ENCODE measurements at places on chromosomes 12 and 14.
A peak's percentile ranks its signal among the peaks of the same experiment; 100 is the strongest.

- DNase-seq, result peak; percentile 5
Observed at GRCh38 chr12:112716099-112717093, 75.2 kb upstream of the RPH3A start.

- no peak for DNase-seq
Observed at GRCh38 chr12:27361372-27361771, 28.7 kb downstream of the BMAL2 start.

- DNase-seq, result no peak
Observed at GRCh38 chr14:49017447-49017846, 568.7 kb downstream of the RPS29 start.

DNA sequence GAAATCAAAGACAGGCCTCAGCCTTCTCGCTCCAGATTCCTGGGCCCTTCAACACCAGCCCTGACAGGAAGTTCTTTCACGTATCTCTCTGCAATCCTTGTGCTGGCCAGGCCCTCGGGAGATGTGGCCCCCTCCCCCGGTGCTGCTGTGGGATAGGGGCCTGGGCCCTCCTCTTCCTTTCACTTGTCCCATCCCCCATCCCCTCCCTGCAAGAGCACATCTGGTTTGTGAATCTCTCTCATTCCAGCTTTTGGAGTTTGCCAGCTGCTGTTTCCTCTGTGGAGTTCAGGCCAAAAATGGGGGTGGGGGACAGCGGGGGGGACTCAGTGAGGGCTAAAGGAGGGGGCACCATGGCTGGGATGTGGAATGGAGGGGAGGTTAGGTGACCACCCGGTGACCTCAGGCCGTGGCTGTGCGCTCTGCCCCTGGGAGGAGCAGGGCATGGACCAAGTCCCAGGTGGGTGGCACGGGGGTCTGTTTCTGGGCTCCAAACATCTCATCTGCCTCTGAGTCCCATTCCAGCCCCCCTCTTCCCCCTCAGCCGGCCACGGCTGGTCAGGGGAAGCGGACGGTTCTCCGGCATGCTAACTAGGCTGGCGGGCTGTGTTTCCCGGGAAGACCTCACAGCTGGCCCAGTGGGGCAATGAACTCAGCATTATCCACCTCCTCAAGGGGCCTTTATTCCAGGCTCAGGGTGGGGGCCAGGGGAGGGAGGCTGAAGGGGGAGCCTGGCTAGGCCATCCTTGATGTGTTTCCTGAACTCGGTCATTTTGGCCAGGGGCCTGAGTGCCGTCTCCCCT lies 7.4 kb downstream of the LRP1 start:
- no peak for DNase-seq

DNA sequence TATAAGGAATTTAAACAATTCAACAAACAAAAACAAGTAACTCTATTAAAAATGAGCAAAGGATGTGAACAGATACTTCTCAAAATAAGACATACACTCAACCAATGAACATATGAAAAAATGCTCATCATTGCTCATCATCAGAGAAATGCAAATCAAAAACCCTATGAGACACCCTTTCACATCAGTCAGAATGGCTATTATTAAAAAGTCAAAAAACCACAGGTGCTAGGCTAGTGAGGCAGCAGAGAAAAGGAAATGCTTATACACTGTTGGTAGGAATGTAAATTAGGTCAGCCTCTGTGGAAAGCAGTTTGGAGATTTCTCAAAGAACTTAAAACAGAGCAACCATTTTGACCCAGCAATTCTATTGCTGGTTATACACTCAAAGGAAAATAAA lies 52.0 kb downstream of the NAV3 start:
- no peak for DNase-seq

DNA sequence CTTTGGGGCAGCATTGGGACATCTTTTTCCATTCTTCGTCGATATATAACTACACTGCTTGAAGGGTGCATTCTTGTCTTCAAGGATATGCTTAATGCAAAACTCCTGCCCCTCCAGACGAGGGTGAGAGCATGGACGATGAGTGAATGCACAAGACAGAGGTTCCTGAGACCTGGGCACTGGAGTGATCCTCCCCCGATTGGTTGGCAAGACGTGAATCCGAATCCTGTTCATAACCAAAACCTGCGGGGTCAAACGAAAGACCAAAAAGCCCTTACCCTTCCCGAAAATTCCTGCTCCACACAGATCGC lies 684 bp downstream of the KANSL2 start:
- DNase-seq, result no peak

- DNase-seq, result no peak
Observed at GRCh38 chr12:32402946-32403345, 3.6 kb downstream of the FGD4 start.

DNA sequence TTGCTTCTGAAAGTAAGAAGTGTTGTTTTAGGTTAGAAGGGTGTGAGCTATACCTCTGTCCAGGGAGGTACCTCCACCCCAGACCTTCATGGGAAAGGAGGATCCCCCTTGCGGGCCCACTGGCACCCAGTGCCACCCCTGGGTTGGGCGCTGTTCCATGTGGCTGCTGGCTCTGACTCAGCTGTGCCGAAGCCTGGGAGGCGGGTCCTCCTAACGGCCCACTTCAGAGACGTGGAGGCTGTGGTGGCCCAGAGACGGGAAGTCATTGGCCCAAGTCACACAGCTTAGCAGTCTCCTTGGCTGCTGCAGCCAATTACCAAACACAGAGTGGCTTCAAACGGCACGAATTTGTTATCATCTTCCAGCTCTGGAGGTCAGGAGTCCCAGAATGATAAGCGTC lies 10.2 kb downstream of the RFLNA start:
- DNase-seq, result no peak

DNA sequence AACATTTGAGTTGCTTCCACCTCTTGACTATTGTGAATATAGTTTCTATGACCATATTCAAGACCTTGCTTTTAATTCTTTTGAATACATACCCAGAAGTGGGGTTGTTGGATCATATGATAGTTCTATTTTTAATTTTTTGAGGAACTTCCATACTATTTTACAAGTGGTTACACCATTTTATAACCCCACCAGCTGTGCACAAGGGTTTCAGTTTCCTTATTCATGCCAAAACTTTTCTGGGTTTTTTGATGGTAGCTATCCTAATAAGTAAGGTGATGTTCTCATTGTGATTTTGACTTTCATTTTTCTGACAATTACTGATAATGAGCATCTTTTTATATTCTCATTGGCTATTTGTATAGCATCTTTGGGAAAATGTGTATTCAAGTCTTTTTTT lies 109.4 kb upstream of the GARIN2 start:
- DNase-seq, result no peak

DNA sequence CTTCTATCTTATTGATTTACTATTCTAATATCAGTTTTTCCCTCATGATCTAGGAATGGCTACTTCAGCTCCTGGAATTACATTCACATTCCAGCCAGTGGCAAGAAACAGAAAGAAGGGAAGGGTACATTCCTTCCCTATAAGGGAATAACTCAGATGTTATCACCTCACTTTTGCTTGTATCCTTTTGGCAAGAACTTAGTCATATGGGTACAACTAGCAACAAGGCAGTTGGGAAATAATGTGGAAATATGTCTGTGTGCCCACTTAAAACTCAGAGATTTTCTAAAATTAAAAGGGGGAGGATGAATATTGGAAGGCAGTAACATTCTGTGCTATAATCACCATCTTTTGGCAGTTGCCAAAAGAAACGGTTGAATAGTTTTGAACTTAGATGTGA lies 85.6 kb downstream of the MSRB3 start:
- DNase-seq, result no peak

- peak; percentile 43 for DNase-seq
Observed at GRCh38 chr14:35534873-35535482, 1.0 kb downstream of the INSM2 start.

- no peak for DNase-seq
Observed at GRCh38 chr12:91577586-91578539, 395.2 kb upstream of the DCN start.

GRCh38 chr12:111063295-111064026 lies 143.1 kb upstream of the MYL2 start:
- no peak for DNase-seq

- DNase-seq, result no peak
Observed at GRCh38 chr14:58870961-58871360, 233.2 kb downstream of the DACT1 start.

- DNase-seq, result no peak
Observed at GRCh38 chr12:55001198-55001868, 16.8 kb upstream of the TESPA1 start.

DNA sequence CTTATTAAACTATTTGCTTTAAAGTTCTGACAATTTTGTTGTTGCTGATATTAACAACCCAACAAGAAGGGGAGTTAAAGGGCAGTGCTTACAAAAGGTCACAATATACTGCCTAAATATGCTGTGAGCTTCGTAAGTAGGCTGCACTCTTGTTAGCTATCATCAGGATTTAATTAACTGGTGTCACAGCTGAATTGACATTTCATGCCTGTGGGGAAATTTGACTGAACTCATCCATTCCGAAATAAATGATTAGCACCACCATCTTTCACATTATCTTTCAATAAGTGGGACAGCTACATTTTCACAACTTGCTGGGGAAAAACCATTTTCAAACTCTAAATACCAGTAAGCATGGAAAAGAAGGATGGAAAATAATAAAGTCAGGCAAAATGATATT lies 146.6 kb downstream of the PTPRO start:
- DNase-seq, result no peak

DNA sequence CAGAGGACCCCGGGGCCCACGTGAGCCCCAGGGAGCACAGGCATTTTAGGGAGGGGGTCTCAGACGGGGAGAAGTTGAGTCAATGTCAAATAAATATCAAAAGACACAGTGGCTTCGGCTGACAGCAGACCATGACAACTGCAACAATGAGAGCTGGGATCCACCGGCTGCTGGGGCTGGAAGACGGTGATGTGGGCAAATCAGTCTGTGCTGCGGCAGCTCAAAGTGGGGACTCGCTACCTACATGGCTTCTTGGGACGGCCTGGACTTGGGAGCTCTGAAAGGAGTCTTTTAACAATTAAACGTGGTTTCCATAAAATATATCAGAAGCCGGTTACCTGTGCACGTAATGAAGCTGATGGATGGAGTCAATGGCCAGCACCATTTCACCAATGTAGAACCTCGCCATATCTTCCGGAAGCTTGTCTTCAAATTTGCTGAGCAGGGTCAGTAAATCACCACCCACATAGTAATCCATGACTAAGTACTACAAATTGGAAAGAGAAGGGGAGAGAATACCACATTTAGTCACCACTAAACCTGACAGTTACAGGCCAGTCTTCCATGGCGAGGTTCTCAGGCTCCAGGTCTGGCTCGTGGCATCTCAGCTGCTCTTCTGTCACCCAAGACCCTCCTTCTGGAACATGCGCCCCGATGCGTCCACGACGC lies 58.0 kb downstream of the CDC42BPB start:
- no peak for DNase-seq

- DNase-seq, result peak; percentile 19
Observed at GRCh38 chr12:79933532-79934264, 1.2 kb downstream of the PPP1R12A start.

DNA sequence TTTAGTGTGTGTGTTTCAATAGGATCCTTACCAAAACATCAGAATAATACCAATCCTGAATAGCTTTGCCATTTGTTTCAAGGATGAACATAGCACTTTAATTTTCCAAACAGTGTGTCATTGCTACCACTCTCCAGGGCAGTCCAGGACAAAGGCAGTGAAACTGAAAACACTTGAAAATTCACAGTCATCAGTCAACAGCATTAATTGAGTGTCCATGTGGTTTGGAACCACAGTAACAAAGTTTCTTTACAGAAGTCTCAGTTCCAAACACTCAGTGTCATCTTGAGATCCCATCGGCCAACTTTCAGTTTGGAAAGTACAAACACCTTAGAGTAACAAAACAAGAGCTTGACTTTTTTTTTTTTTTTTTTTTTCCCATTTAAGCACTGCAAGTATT lies 228.4 kb upstream of the SOX5 start:
- no peak for DNase-seq

- no peak for DNase-seq
Observed at GRCh38 chr12:51174501-51174900, 1.6 kb upstream of the TFCP2 start.

DNA sequence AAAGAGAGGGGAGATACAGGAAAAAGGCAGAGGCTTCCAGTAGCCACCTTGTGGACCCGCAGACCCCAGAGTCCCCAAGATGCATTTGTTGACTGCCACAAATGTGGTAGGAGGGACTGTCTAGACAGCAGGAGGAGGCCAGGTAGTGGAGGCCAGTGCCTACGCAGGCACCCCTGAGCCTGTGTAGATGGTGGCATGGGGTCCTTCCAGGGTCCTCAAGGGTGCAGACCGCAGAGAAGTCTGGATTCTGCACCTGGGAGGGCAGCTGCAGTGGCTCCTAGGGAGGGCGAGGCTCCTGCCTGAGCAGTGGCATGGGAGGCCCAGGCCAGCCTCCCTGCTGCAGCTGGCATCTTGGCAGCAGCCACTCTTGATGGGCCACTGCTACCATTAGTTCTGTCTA lies 119.7 kb downstream of the NTS start:
- no peak for DNase-seq

DNA sequence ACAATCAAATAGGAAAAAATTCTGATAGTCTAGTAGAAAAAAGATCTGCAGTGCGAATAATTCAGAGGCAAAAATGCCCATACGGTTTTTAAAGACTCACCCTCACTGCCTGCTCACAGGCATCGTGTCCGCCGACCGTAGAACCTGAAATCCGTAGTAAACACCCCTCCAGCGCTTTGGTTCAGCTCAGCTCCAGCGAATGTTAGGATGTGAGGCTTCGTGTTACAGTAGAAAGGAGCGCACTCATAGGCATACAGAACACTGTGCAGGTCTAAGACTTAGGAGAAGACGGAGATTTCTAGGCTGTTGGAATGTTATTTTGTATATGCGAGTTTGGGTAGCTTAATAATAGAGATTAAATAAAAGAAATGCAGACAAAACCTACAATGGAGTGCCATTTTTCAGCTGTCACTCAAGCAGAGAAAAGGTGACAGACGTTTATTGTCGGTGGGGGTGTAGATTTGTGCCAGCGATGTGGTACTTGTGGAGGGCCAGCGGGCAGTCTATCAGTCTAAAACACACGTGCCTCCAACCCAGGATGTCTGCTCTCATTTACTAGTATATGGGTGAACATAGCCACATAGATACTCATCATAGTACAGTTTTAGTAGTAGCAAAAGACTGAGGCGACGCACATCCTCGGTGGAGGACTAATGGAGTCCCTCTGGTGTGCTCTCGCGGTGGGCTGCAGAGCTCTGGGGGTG lies 25.7 kb downstream of the SFSWAP start:
- no peak for DNase-seq

GRCh38 chr14:105375635-105376057 lies 22.7 kb upstream of the TEX22 start:
- no peak for DNase-seq

GRCh38 chr12:66768293-66768692 lies 89.4 kb upstream of the GRIP1 start:
- DNase-seq, result no peak
